ENCODE measurements at places on chromosomes 13 and 19. TPM values are rescaled to one million over a fixed set of nuclear protein-coding genes. Genes with fewer than 3 reads are reported as not detected.

Gene SLITRK5
- 0.24 TPM for polyA plus RNA-seq

Gene YJEFN3
- polyA plus RNA-seq = 24.2 TPM

Gene POU2F2
- polyA plus RNA-seq = 13.2 TPM

Gene NKG7
- 8.7 TPM for polyA plus RNA-seq

Gene PLK5
- 2.4 TPM for polyA plus RNA-seq

Gene CD79A
- polyA plus RNA-seq = 3.6 TPM

Gene PET100
- 64.0 TPM for polyA plus RNA-seq

All from testis (tissue), 5 donors.